ENCODE measurements at places on chromosomes 2 and 18.
A peak's percentile ranks its signal among the peaks of the same experiment; 100 is the strongest.

GRCh38 chr2:62339413-62339812 is 143.5 kb downstream of the B3GNT2 start:
- DNase-seq = no peak

DNA sequence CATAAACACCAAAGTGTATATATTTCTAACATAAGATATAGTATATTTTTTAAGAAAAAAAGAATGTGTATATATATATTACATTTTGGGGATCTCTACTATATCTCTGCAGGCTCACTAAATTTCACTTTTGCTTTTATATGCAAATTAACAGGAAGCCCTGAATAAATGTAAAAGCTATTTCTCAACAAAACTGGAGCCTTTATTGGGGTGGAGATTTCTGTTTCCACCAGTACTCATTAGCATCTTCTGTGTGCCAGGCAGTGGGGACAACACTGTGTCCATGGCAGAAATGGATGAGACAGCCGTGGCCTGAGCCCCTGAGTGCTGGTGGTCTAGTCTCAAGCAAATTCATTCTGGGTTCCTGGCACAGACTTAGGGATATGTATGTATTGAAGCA is 41.3 kb downstream of the C18orf63 start:
- no peak for DNase-seq

DNA sequence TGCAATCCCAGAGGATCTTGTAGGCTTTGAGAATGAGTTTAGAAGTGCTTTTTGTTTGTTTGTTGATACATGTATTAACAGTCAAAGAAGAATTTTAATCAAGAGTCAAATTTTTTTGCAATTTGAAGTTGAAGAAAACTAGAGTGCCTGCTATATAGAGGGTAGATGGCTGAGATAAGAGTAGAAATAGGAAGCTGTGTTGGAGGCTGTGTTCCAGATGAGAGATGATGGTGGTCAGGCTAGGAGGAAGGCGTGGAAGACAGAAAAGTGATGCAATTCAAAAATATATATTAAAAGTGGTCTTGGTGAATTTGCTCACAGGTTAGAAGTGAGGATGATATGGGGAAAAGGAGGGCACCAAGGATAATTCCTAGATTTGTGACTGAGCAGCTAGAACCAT is 978.3 kb downstream of the BCL11A start:
- no peak for DNase-seq

GRCh38 chr2:43185146-43185545 is 41.3 kb downstream of the ZFP36L2 start:
- no peak for DNase-seq

DNA sequence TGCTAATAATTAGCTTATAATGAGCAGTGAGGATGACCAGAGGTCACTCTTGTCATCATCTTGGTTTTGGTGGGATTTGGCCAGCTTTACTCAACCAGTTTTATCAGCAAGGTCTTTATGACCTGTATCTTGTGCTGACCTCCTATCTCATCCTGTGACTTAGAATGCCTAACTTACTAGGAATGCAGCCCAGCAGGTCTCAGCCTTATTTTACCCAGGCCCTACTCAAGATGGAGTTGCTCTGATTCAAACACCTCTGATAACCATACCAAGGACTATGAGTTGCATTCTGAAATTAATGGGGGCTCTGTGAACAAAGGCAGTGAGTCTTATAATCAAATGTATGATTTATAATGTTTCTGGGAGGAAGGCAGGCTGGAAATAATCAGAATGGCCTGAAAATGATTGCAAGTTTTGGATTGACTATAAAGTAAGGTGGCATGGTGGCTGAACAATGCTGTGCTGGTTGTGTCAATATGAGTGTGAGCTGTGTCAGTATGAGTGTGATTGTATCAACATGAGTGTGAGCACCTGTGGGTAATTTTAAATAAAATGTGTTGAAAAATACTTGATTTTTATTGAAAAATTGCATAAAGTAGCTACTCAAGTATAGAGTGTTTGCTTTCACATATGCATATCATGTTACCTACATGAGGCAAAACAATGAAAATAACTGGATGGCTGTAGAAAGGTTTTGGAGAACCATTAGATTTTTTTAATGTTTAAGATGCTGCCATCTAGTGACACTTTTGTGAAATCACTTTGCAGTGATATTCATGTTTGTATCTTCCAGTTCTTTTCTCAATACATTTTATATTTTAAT is 103.0 kb downstream of the KYNU start:
- no peak for DNase-seq

- peak; percentile 56 for DNase-seq
Observed at GRCh38 chr2:65320042-65320725, 92.6 kb downstream of the ACTR2 start.

- DNase-seq = no peak
Observed at GRCh38 chr2:196333397-196333796, 162.0 kb upstream of the STK17B start.

- DNase-seq = no peak
Observed at GRCh38 chr18:65363911-65364632, 386.7 kb upstream of the CDH7 start.

DNA sequence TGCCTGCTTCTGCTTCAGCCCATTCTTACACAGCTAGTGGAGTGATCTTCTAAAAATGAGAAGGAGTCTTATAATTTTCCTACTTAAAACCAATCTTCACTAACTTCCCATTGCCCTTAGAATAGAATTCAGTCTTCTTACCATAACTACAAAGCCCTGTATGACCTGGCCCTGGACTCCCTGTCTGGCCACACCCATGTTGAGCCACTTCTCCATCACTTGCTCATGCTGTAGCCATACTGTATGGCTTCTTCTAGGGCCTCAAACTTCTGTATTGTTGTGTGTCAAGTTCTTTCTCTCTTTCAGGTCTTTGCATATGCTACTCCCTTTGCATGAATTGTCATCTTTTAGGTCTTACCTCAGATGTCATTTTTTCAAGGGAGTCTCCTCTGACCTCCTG is 11.2 kb downstream of the DGUOK start:
- DNase-seq = no peak

DNA sequence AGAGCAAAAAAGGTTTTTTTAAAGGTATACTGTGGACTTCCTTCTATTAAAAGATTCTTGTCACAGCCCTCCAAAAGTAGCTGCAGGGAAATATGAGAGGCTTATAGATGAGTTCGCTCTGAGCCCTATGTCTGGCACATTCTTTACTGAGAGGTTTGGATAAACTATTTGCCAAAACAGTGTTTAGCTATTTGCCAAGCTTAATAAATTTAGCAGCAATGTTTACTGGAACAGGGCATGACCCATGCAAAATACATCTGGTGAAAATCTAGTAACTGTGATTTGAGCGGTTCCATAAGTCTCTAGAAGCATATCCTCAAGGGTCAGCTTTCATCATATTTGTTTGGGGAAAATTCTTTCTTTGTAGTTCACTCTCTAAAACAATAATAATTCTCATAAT is 1696.7 kb upstream of the PIK3C3 start:
- DNase-seq = no peak

GRCh38 chr2:179106342-179106675 is 56.4 kb upstream of the CCDC141 start:
- DNase-seq = no peak

DNA sequence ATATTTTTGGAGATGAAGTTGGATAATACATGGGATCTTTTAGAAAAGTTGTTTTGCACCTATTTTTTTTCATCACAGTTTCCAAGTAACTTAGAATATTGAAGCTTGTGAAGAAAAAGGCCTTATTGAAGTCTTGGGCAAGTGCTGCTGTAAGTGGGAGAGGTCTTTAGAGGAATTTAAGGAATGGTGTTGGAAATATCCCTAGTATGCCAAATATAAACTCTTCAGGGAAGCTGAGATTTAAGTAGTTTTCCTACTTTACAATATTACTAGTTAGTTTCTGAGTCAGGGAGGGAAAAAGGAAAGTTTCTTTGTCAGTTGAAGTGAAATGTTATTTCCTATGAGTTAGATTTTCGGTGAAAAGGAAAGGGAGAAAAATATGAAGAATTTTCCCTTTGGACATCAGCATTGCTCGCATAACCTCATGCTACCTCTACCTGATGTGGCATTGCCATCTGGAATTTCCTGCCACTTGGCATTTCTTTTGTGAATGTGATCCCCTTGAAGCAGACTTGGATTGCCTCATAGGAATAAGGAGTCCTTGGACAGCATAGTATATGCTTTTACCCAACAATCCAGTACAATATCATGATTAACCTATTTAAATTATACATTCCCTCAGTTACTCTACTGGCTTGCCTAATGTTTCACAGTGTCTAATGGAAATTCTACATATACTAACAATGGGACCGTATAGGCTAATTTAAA is 12.1 kb downstream of the PLEKHH2 start:
- DNase-seq = no peak

DNA sequence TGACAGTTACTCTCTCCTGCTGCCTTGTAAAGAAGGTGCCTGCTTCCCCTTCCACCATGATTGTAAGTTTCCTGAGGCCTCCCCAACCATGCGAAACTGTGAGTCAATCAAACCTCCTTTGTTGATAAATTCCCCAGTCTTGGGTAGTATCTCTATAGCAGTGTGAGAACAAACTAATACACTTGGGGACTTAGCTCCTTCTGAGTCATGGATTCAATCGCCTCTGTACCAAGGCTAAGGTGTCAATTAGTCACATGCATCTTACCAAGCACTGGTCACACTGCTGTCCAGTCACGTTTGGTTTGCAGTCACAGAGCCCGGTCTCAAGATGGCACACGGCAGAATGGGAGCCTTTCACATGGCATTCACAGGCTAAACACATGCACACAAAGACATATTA is 100.6 kb downstream of the LAMA1 start:
- no peak for DNase-seq

GRCh38 chr2:30628341-30628740 is 178.9 kb downstream of the CAPN13 start:
- DNase-seq = no peak

- no peak for DNase-seq
Observed at GRCh38 chr2:142940606-142941223, 63.3 kb downstream of the KYNU start.

GRCh38 chr2:96810783-96811192 is 5.3 kb upstream of the CNNM3 start:
- DNase-seq = no peak

DNA sequence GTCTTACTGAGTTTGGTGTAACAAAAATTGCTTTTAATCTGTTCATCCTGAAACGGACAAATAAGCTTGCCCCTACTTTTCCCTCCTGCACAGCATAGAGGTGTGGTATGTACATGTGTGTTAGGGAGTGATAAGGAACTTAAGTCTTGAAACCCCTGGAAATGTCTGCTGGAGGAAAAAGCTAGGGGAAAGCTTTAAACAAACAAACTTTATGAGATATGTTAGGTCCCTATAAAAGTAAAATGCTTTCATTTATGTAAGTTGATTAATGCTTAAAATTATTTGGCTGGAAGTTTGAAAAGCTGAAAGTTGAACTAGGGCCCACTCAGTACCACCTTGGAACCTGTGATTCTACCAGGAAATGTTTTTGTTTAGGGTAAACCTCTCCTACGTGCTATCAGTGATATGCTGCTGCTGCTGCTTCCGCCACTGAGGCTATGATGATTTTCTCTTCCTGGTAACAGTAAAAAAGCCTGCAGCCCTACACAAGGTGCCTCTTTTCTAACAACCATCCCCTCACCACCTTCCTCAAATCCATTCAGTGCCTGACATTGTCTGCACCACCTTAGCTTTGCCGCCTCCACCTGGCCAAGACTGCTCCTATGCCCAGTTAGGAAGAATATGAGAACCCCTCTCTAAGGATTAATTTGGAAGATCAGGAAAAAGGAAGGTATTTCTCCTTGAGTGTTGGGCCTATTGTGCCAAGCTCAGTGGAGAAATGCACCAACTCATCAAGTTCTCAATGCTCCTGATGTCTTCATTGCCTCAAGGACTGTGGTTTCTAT is 2.5 kb upstream of the YES1 start:
- DNase-seq = peak; percentile 30

GRCh38 chr18:23540867-23541266 is 37.6 kb downstream of the RMC1 start:
- DNase-seq = no peak

GRCh38 chr18:32507093-32507492 is 36.4 kb upstream of the GAREM1 start:
- no peak for DNase-seq

GRCh38 chr2:216274194-216274840 is 98.0 kb downstream of the MARCHF4 start:
- no peak for DNase-seq

- DNase-seq = no peak
Observed at GRCh38 chr18:34789768-34790344, 79.8 kb downstream of the DTNA start.

GRCh38 chr2:600542-601386 is 76.4 kb downstream of the TMEM18 start:
- DNase-seq = no peak

DNA sequence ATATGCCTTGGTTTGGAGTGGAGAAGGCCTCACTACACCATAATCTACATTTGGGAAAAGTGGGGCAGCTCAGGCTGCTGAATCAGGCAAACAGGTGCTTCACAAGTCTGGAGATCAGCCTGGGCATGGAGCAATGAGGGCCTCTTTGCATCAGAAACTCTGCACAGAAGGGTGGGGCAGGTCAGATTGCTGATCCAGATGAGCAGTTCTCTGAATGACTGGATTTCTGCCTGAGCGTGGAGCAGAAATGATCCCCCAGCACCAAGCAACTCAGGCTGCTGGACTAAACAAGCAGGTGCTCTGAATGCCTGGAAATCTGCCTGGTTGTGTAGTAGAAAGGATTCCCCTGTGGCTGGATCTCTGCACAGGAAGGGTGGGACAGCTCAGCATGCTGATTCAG is 605.3 kb upstream of the ZNF804A start:
- DNase-seq = no peak
